ENCODE measurements at places on chromosomes 7 and 10. TPM values are rescaled to one million over a fixed set of nuclear protein-coding genes. Genes with fewer than 3 reads are reported as not detected.

The WAC gene
- 127 TPM for total RNA-seq

- H3K36me3 ChIP-seq = no peaks in the 10 kb centered on the region
- H3K27ac ChIP-seq = no peak overlapping the region
- H3K4me1 ChIP-seq = no peaks in the 10 kb centered on the region
These were observed 59.6 kb downstream of the TMEM270 start for GRCh38 chr7:73920406-73921134.

- no peaks in the 10 kb centered on the region for H3K27me3 ChIP-seq
- H3K4me3 ChIP-seq = no peak overlapping the region
- H3K36me3 ChIP-seq = no peaks in the 10 kb centered on the region
- H3K27ac ChIP-seq = no peak overlapping the region
- H3K4me1 ChIP-seq = no peaks in the 10 kb centered on the region
These were observed 302.4 kb downstream of the PTEN start for GRCh38 chr10:88165849-88166271.

- no peak overlapping the region for H3K27ac ChIP-seq
- no peaks in the 10 kb centered on the region for H3K4me1 ChIP-seq
- H3K27me3 ChIP-seq = peaks cover 40% of the 10 kb centered on the region
- no peak for DNase-seq
- H3K4me3 ChIP-seq = no peak overlapping the region
These were observed 209.4 kb downstream of the CELF2 start for GRCh38 chr10:11227103-11227502.

- H3K27me3 ChIP-seq = no peaks in the 10 kb centered on the region
- H3K27ac ChIP-seq = no peak overlapping the region
- no peak for DNase-seq
- H3K4me3 ChIP-seq = no peak overlapping the region
- H3K4me1 ChIP-seq = peaks cover 14% of the 10 kb centered on the region
- peaks cover 30% of the 10 kb centered on the region for H3K36me3 ChIP-seq
These were observed 11.3 kb downstream of the FAM221A start for GRCh38 chr7:23691320-23691719.

DNA sequence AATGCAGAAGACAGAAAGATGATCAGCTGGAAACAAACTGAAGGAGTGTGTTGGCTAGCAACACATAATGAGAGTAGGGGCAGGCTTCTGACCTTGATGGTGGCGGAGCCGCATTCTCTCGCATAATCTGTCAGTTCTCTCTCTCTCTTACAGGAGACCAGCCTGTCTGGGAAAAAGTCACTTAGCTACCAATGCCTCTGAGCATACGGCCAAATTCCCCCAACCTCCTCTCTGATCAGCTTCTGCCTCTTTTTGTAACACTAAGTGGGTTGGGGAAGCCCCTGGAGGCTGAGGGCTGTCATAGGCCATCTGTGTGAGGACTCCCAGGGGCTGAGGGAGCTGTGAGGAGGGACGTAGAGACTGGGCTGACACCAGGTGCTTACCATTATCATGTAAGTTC, 104.6 kb downstream of the HIPK2 start:
- H3K4me1 ChIP-seq = no peaks in the 10 kb centered on the region
- no peaks in the 10 kb centered on the region for H3K27me3 ChIP-seq
- H3K4me3 ChIP-seq = no peak overlapping the region
- H3K36me3 ChIP-seq = no peaks in the 10 kb centered on the region

- H3K4me3 ChIP-seq = no peak overlapping the region
- H3K36me3 ChIP-seq = no peaks in the 10 kb centered on the region
- H3K27me3 ChIP-seq = no peaks in the 10 kb centered on the region
- no peak for DNase-seq
These were observed 118.2 kb downstream of the ST7 start for GRCh38 chr7:117071551-117071950.

GRCh38 chr10:111123883-111124282, 47.1 kb downstream of the ADRA2A start:
- H3K27me3 ChIP-seq = peaks cover 15% of the 10 kb centered on the region
- no peak overlapping the region for H3K27ac ChIP-seq
- no peaks in the 10 kb centered on the region for H3K36me3 ChIP-seq
- peaks cover 2% of the 10 kb centered on the region for H3K4me1 ChIP-seq

DNA sequence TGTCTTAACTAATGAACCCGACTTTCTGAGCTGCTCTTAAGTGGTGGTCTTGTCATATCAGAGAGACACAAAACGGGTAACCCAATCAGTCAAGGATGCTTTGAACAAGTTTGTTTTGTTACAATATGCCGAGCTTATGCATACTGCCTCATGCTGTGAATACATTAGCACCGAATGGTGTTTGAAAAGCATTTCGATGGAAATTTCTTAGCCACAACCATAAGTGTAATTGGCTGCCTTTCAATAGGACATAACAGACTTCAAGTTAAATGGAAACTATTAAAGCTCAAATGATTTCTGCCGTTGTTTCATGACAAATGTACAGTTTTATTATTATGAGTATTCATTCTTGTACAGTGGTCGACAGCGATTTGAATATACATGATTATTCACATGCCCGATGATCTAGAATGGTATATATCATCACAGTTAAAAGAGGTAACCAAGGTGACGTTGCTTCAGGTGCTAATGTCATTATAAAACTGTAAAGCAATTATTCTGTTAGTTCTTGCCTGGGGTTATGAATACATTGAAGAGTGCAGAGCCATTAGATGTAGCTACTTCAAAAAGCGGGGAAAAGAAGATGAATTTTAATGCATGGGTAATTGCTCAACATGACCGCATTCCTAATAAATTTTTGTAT, 118.8 kb downstream of the EBF3 start:
- H3K27me3 ChIP-seq = no peaks in the 10 kb centered on the region
- H3K4me3 ChIP-seq = no peak overlapping the region
